Cardiac atrium fibroblast (primary cell): ENCODE measurements at places on chromosomes 5 and 9. TPM values are rescaled to one million over a fixed set of nuclear protein-coding genes. Genes with fewer than 3 reads are reported as not detected.

SPRY4 gene
- 42.0 and 63.2 TPM in 2 replicates for total RNA-seq

FOXD4L4 gene
- 0.97 TPM in 1 of 2 replicates, not detected in the other for total RNA-seq

ELP1 gene
- 16.8 and 17.0 TPM in 2 replicates for total RNA-seq

CYFIP2 gene
- 0.54 and 4.7 TPM in 2 replicates for total RNA-seq

SPINK6 gene
- not detected in 2 replicates for total RNA-seq

QSOX2 gene
- 15.9 and 16.4 TPM in 2 replicates for total RNA-seq

KCTD16 gene
- under 0.01 and 0.90 TPM in 2 replicates for total RNA-seq

MCC gene
- total RNA-seq, result 37.4 and 59.5 TPM in 2 replicates

PCDHGC3 gene
- 40.8 and 83.1 TPM in 2 replicates for total RNA-seq

DMRTA1 gene
- total RNA-seq, result not detected in 2 replicates

SLC25A48 gene
- total RNA-seq, result not detected in 2 replicates

BARHL1 gene
- total RNA-seq, result not detected in 2 replicates

PRUNE2 gene
- 5.2 and 17.8 TPM in 2 replicates for total RNA-seq

EIF4E1B gene
- not detected in 2 replicates for total RNA-seq

NHP2 gene
- total RNA-seq, result 264 and 275 TPM in 2 replicates

HAVCR1 gene
- total RNA-seq, result not detected in 2 replicates

GGTA1 gene
- total RNA-seq, result 0.65 TPM in 1 of 2 replicates, not detected in the other

FAM151B gene
- 5.4 and 5.7 TPM in 2 replicates for total RNA-seq

TOR2A gene
- total RNA-seq, result 9.4 and 12.5 TPM in 2 replicates

GABRA1 gene
- not detected in 2 replicates for total RNA-seq

PCDHB9 gene
- under 0.01 TPM in 1 of 2 replicates, not detected in the other for total RNA-seq

CACNA1B gene
- total RNA-seq, result under 0.01 TPM in 1 of 2 replicates, not detected in the other

ARSK gene
- 12.6 and 17.5 TPM in 2 replicates for total RNA-seq

C1QTNF3 gene
- total RNA-seq, result 0.65 and 1.6 TPM in 2 replicates
